ENCODE measurements at places on chromosomes 5 and 9.
A peak's percentile ranks its signal among the peaks of the same experiment; 100 is the strongest.

DNA sequence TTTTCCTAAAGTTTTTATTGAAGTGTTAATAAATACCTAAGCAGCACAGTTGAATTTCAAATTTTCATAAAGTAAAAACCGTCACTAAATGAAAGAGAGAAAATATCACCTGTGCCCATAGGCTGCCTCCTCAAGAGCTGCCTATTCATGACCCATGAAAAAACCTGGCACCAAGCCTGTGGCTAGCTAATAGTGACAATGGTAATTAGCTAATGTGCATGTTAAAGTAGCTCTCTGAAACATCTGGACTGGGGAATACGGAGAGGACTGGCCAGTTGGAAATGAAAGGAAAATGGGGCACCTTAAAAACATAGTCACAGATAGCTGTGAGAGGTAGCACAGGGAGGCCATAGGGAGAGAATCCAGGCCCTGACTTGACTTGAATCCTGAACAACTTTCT is 5.4 kb upstream of the GNE start:
- peak; percentile 87 for DNase-seq

- no peak for DNase-seq
Observed at GRCh38 chr5:73973135-73973534, 347.1 kb downstream of the ARHGEF28 start.

- no peak for DNase-seq
Observed at GRCh38 chr5:138686668-138687067, 66.6 kb upstream of the CTNNA1 start.

DNA sequence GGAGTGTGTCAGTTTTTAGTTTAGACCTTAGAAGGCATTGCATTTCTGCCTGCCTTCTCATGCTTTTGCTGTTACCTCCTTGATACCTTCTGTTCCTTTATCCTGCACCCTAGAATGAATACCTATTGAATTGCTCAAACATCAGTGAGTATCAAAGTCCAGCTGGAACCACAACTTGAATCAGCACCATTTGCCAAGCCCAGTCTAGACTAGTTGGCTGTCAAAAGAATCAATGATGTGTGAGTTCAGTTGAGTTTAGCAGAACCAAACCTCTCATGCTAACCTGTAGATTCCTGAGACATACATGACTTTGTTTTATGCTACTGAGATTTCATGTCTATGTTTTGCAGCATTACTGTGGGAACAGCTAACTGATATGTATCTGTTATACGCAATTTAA is 116.6 kb downstream of the FAM170A start:
- no peak for DNase-seq

DNA sequence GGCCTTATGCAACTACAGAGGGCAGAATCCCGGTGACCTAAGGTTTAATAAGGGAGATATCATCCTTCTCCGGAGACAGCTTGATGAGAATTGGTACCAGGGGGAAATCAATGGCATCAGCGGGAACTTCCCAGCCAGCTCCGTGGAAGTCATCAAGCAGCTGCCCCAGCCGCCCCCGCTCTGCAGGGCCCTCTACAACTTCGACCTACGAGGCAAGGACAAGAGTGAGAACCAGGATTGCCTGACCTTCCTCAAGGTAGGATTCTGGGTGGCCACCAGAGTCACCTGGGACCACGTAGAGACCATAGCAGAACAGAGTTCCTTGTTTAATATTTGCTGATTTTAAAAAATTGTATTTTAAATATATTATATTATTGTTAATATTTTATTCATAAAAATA is 63.7 kb downstream of the SH3RF2 start:
- no peak for DNase-seq

DNA sequence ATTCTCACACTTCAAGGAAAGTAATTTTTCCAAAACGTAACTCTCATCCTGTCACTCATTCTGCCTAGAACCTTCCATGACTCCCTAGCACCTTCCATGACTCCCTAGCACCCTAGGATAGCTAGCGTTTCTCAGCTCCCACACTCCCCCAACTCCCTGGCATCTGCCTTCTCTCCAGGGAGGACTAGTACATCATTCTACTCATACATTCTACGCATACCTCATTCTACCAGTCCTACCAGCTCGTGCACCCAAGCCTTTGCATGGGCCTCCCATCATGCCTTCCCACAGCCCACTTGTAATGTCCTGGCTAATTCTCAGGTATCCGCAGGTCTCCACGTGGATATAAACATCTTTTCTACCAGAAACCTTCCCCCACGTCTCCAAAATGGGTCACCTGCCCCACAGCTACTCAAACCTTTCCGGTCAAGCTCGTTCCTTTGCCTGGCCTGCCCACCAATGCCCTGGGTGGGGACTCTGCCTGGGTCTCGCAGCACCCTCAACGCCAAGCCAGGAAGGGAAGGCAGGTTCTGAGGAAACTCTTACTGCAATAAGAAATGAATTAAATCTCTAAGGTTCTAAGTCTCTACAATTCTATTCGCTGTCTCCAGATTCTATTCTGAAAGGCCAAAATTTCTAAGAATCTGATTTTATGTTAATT is 930 bp downstream of the ANKS6 start:
- DNase-seq: no peak

DNA sequence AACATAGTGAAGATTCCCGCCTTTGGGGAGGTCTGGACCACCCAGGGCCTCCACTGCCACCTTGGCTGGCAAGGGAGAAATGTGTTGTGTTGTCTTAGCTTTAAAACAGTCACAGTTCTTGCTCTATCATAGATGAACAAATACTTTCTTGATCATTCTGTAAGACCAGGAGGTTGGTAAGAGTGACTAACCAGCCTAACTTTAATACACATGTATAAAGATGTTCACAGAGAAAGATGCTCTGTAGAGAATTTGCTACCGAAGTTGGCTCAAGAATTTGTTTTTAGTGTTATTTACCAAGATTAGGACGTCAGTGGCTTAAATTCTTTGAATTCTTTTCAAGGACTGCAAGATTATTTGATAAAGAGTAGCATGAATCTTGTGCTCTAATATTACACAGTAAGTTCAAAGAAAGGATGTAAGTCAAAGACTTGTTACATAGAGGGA is 28.4 kb downstream of the GLRX start:
- DNase-seq: no peak

- no peak for DNase-seq
Observed at GRCh38 chr5:157718519-157718918, 12.7 kb upstream of the THG1L start.

- no peak for DNase-seq
Observed at GRCh38 chr9:124695280-124695890, 75.7 kb downstream of the NR6A1 start.

DNA sequence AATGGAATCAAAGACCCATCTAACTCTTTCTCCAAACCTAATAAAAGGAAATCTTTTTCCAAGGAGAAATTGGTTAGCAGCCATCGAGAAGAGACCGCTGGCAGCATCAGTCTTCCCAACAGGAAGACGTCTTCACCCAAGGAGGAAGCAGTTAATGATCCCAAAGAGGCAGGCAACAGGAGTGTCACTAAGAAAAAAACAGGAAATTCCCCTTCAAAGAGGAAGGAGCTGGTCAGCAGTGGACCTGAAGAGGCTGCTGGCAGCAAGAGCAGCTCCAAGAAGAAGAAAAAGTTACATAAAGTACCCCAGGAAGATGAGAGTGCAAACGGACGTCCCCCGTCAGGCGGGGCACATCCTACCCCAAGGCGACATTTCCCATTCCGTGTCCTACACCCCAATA is 143.7 kb downstream of the ELAVL2 start:
- no peak for DNase-seq

- DNase-seq: no peak
Observed at GRCh38 chr9:76703270-76703669, 61.0 kb upstream of the PCA3 start.

DNA sequence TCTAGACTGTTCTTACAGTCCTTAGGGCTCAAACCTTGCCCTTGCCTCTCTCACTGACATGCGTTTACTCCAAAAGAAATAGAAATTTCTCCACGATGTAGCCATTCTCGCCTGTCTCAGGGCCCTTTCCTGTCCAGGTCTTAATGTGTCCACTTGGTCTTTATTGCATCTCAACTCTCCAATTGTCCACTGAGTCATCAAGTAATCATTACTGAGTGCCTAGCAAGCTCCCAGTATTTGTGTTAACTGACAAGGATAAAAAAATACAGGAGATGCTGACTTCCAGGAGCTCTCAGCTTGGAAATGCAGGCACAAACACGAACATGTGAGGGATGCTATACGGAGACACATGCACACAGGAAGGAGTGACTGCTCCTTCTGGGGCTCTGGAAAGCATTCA is 147.3 kb downstream of the ARSB start:
- no peak for DNase-seq

GRCh38 chr5:9861666-9862256 is 231.6 kb upstream of the TAS2R1 start:
- no peak for DNase-seq

- no peak for DNase-seq
Observed at GRCh38 chr5:4204276-4205141, 608.9 kb downstream of the IRX1 start.

DNA sequence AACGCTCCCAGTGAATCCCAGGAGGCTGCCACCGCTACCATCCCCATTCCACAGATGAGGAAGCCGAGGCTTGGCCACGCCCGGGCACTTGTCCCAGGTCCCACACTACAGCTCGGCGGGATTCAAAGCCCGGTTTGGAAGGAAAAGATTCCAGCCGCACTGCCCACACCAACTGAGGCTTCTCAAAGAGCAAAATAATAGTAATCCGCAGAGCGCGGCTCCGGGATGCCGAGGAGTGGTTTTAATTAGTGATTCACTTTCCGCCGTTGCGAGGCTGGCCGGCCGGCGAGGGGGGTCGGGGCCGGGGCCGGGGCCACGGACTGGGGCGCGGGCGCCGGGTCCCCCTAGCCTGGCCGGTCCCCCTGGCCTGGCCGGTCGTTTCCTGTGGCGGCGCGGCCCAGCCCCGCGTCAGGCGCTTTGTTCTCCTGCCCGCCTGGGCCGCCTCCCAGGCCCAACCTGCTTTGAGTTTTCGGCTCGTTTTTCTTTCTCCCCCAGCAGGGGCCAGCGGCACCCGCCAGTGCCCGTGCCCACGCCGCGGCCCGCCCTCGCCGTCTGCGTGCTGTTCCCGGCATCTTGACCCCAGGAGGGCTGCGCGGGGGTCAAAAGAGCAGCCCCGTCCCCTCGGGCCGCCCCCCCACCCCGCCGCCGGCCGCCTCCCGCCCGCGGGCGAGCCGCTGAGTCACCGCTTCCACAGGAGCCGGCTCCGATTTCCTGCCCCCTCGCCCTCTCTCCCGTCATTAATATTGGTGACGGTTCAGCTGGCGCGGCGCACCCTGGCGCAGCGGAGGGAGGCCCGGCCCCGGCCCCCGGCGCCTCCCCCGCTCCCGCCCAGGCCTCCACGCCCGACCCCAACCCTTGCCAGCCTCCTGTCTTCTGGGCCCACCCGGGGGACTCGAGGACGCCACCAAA is 31.2 kb downstream of the FGF18 start:
- no peak for DNase-seq

DNA sequence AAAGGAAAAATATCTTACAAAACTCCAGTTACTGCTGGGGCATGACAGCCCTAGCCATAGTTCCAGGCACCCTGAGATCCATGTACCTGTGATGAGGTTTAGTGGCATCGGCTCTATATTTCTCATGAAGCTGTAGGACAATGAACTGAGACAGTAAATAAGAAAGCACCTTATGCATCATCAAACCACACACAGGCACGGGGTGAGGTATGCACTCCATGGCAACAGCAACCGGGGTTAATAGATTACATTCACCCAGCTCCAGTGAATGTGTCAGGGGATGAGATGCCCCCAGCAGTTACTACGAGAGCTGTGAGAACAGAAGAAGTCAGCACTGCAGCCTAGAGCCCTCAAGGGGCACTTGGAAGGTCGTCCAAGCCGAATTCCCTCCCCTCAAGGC is 162.0 kb upstream of the S1PR3 start:
- no peak for DNase-seq

DNA sequence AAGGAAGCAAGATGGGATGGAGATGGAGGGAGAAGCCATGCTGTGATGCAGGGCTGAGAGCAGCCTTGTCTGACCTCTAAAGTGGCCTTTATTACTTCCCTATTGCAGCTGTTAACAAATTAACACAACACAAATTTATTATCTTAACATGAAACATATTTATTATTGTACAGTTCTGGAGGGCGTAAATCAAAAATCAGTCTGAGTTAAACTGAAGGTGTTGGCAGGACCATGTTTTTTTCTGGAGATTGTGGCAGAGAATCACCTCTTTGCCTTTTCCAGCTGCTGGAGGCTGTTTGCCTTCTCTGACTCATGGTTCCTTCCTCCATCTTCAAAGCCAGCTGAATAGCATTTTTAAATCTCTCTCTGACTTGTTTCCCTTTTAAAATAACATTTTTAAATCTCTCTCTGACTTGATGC is 7.2 kb upstream of the MCC start:
- no peak for DNase-seq

GRCh38 chr5:132526974-132527564 is 16.3 kb downstream of the IL5 start:
- DNase-seq: no peak

GRCh38 chr9:127897193-127897692 is 2.2 kb downstream of the ST6GALNAC6 start:
- DNase-seq: no peak

- DNase-seq: no peak
Observed at GRCh38 chr9:94826044-94826443, 99.5 kb downstream of the AOPEP start.

- no peak for DNase-seq
Observed at GRCh38 chr5:6788956-6789649, 75.9 kb downstream of the TENT4A start.

- no peak for DNase-seq
Observed at GRCh38 chr5:63686938-63687337, 275.3 kb downstream of the HTR1A start.

DNA sequence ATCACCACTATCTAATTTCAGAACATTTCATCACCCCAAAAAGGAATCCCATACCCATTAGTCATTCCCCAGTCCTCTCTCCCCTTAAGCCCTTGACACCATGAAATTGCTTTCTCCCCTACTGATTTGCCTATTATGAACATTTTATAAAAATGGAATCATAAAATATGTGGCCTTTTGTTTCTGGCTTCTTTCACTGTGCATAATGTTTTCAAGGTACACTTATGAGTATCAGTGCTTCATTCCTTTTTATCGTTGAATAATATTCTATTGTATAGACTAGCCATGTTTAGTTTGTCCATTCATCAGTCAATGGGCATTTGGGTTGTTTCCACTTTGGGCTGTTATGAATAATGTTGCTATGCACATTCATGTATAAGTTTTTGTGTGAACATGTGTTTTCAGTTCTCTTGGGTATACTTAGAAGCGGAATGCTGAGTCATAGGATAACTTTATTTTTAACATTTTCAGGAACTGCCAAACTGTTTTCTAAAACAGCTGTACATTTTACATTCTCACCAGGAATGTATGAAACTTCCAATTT is 40.4 kb upstream of the FGF1 start:
- DNase-seq: no peak

Data from NCI-H1105 (cell line).